Spinal cord (tissue), 10 donors: ENCODE measurements at places on chromosomes 4 and X. TPM values are rescaled to one million over a fixed set of nuclear protein-coding genes. Genes with fewer than 3 reads are reported as not detected.
A peak's percentile ranks its signal among the peaks of the same experiment; 100 is the strongest.

TGIF2LX gene
- polyA plus RNA-seq, result not detected

GLRA2 gene
- 49.6 TPM for polyA plus RNA-seq

TRPC3 gene
- 11.0 TPM for polyA plus RNA-seq

GPR119 gene
- not detected for polyA plus RNA-seq

PCDH10 gene
- 80.9 TPM for polyA plus RNA-seq

FAM9C gene
- 0.38 TPM for polyA plus RNA-seq

USP53 gene
- 17.4 TPM for polyA plus RNA-seq

RNF150 gene
- 14.3 TPM for polyA plus RNA-seq

GRCh38 chr4:11416071-11416766, 12.5 kb downstream of the HS3ST1 start:
- H3K27ac ChIP-seq, result no peak overlapping the region
- H3K4me1 ChIP-seq, result peaks cover 4% of the 10 kb centered on the region
- no peaks in the 10 kb centered on the region for H3K36me3 ChIP-seq
- no peaks in the 10 kb centered on the region for H3K27me3 ChIP-seq
- H3K4me3 ChIP-seq, result no peak overlapping the region

- no peak overlapping the region for H3K27ac ChIP-seq
- no peak for DNase-seq
- H3K4me3 ChIP-seq, result no peak overlapping the region
- H3K36me3 ChIP-seq, result no peaks in the 10 kb centered on the region
- no peaks in the 10 kb centered on the region for H3K4me1 ChIP-seq
These were observed 979.3 kb downstream of the GLUD2 start for GRCh38 chrX:122026665-122027064.

- DNase-seq, result no peak
- H3K4me3 ChIP-seq, result no peak overlapping the region
- H3K27ac ChIP-seq, result no peak overlapping the region
- no peaks in the 10 kb centered on the region for H3K4me1 ChIP-seq
These were observed 97.7 kb upstream of the ACSL4 start for GRCh38 chrX:109830704-109831206.

GRCh38 chr4:7824218-7824617, 115.4 kb downstream of the AFAP1 start:
- H3K36me3 ChIP-seq, result peaks cover 14% of the 10 kb centered on the region
- no peaks in the 10 kb centered on the region for H3K27me3 ChIP-seq
- no peak overlapping the region for H3K4me3 ChIP-seq

DNA sequence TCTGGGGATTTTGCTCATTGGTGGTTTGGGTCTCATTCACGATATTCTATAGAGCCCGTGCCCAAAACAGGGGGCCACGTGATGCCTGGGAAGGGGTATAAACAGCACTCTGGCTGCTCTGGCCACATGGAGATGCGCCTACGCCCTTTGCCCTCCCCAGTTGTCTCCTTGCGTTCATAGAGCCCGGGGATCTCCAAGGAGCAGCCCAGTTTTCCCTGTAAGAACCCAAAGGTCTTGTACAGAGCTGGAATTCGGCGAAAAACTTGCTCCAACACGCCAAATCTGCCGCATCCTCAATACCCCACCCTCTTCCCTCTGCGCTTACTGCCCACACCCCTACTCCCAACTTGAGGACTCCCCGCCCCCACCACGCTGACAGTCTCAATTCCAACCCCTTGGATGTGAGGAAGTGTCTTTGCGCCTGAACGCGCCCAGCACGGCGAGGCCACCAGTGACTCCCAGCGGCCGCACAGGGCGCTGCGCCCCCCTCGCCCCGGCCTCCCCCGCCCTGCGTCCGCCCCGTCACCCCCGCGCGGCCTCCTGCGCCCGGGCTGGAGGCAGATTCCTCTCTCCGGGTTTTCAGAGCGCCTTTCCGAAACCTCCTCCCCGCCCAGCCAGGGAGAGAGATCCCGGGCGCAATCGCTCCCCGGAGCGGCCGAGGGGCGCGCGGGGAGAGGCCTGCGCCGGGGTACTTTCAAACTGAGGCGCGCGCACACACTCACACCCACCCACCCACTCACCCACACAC, at the start of gene NHS:
TSS of gene NHS (plus strand) at position 582 of the 748 bp plus-strand sequence. CDS start 558 bp downstream, outside the sequence.
- no peaks in the 10 kb centered on the region for H3K36me3 ChIP-seq
- DNase-seq, result no peak
- peaks cover 18% of the 10 kb centered on the region for H3K4me1 ChIP-seq
- peak within 1 kb of the TSS; percentile 64 for H3K4me3 ChIP-seq
- peak within 1 kb of the TSS; percentile 40 for H3K27ac ChIP-seq

DNA sequence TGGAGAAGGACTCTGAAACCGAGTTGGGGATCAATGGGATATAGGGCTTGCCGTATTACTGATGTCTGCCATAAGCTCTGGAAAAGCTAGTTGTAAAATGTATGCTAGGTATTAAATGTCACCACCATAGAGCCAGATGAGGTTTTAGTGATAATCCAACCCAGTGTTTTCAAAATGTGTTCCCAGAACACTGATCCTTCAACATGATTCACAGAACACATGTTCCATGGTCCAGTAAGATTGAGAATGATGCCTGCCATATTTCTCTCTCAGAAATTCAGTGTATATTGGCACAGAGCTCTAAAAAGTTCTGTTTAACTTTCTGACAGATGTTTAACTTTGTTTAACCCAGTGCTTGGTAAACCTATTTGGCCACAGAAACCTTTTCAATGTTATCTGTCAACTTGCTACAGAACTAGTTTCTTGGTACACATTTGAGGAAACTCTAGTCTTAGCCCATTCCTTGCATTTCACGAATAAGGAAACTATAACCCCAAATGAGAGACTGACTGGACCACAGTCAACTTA, 160.2 kb downstream of the PALLD start:
- no peaks in the 10 kb centered on the region for H3K27me3 ChIP-seq
- H3K36me3 ChIP-seq, result no peaks in the 10 kb centered on the region

GRCh38 chrX:38347136-38347535, 5.3 kb upstream of the OTC start:
- H3K27me3 ChIP-seq, result no peaks in the 10 kb centered on the region
- H3K36me3 ChIP-seq, result no peaks in the 10 kb centered on the region
- no peak for DNase-seq
- no peak overlapping the region for H3K27ac ChIP-seq
- no peak overlapping the region for H3K4me3 ChIP-seq

DNA sequence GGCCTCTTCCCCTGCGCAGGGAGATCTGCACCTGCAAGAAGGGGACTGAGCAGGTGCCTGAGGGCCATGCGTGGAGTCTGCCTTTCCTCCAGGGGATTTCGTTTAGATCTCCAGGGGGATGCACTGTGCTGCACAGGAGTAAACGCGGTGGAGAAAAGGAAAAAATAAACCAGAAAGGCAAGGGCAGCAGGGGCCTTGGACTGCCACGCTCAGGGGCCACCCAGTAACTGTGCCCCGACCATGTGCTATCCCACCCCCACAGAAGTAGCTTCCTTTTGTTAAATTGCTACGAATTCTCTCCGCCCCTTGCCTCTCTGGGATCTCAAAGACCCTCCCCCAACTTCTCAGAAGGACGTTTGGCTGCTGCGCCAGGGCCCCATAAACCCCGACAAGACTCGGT, 17.2 kb upstream of the HMX1 start:
- no peaks in the 10 kb centered on the region for H3K36me3 ChIP-seq
- peaks cover 32% of the 10 kb centered on the region for H3K4me1 ChIP-seq
- H3K4me3 ChIP-seq, result no peak overlapping the region
- H3K27ac ChIP-seq, result no peak overlapping the region
- no peak for DNase-seq

DNA sequence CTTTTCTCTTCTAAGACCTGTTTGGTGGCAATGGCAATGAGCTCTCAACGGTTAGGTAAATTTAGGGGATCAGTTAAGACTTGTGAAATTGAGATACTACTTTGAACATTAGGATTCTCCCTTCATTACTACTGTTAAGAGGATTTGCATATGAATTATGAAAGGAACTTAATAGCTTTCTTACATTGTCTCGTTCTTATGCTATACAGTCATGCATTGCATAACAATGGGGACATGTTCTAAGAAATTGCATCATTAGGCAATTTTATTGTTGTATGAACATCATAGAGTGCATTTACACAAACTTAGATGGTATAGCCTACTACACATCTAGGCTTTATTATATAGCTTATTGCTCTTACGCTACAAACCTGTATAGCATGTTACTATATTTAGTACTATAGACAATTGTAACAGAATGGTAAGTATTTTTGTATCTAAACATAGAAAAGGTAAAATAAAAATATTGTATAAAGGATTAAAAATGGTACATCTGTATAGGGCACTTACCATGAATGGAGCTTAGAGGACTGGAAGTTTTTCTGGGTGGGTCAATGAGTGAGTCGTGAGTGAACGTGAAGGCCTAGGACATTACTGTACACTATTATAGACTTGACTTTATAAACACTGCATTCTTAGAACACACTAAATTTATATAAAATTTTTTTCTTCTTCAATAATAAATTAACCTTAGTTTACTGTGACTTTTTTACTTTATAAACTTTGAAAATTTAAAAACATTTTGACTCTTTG, 62.5 kb downstream of the PAQR3 start:
- H3K4me3 ChIP-seq, result no peak overlapping the region
- no peak for DNase-seq
- no peaks in the 10 kb centered on the region for H3K27me3 ChIP-seq
- no peaks in the 10 kb centered on the region for H3K4me1 ChIP-seq

GRCh38 chrX:13142891-13143290, 98.5 kb upstream of the FAM9C start:
- H3K4me3 ChIP-seq, result no peak overlapping the region
- no peaks in the 10 kb centered on the region for H3K36me3 ChIP-seq
- no peak overlapping the region for H3K27ac ChIP-seq
- no peaks in the 10 kb centered on the region for H3K4me1 ChIP-seq
- DNase-seq, result no peak

- peaks cover 4% of the 10 kb centered on the region for H3K27me3 ChIP-seq
- no peaks in the 10 kb centered on the region for H3K4me1 ChIP-seq
- no peak for DNase-seq
These were observed 17.0 kb downstream of the CA5B start for GRCh38 chrX:15755091-15755490.

GRCh38 chr4:42817913-42818312, 74.6 kb upstream of the GRXCR1 start:
- H3K4me1 ChIP-seq, result no peaks in the 10 kb centered on the region
- no peaks in the 10 kb centered on the region for H3K36me3 ChIP-seq
- H3K4me3 ChIP-seq, result no peak overlapping the region
- DNase-seq, result no peak
- no peak overlapping the region for H3K27ac ChIP-seq
- H3K27me3 ChIP-seq, result no peaks in the 10 kb centered on the region

DNA sequence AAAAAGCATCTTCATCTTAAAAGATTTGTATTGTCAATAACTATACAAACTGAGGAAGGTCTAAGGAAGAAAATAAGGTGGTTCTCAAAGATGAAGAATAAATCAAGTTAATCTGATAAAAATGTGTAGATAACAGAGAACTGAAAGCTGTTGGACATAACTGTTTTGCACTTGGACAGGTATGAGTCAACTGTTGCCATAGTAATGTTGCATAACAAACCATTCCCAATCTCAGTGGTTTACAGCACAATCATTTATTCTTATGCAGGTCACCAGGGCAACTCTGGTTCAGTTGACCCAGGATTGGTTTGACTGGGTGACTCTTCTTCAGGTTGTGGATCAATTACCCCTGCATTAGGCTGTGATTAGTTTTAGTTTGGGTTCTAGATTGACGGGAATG, 2197.7 kb downstream of the ARAP2 start:
- DNase-seq, result no peak
- H3K4me1 ChIP-seq, result no peaks in the 10 kb centered on the region
- H3K27ac ChIP-seq, result no peak overlapping the region
- H3K4me3 ChIP-seq, result no peak overlapping the region
- H3K27me3 ChIP-seq, result no peaks in the 10 kb centered on the region

- no peaks in the 10 kb centered on the region for H3K36me3 ChIP-seq
- no peaks in the 10 kb centered on the region for H3K27me3 ChIP-seq
- H3K27ac ChIP-seq, result no peak overlapping the region
- H3K4me1 ChIP-seq, result no peaks in the 10 kb centered on the region
- no peak for DNase-seq
These were observed 755.4 kb downstream of the SH3BGRL start for GRCh38 chrX:81957318-81957717.

DNA sequence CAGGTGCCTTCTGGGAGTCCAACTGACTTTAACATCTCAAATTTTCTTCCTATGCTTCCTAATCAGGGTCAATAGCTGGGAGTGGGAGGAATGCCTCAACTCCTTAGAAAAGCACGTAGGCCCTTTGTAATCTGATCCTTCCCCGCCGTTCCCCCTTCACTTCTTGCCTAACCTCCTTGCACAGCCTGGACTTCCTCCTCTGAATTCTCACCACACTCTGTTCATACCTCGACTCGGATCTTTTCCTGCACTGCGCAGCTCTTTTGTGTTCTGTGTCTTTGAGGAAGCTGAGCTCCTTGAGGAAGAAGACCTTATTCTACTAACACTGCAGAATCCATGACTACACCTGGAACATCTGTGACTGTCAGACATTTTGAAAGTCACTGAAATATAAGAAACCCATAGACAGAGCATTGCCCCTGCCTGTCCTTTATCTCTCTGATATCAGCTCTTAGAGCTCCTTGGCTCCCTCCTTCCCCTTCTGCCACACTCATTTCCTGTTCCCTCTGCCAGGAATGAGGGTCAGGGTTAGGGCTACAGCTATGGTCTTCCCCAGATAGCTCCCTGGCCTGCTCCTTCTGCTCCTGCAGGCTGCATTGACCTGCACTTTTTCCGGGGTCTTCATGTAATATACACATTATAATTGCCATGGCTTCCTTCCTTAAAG, 140.2 kb upstream of the LDB2 start:
- no peaks in the 10 kb centered on the region for H3K36me3 ChIP-seq
- no peak for DNase-seq
- H3K27ac ChIP-seq, result no peak overlapping the region
- H3K27me3 ChIP-seq, result no peaks in the 10 kb centered on the region
- no peak overlapping the region for H3K4me3 ChIP-seq

GRCh38 chr4:102163404-102164140, 181.7 kb downstream of the SLC39A8 start:
- no peak for DNase-seq
- H3K36me3 ChIP-seq, result no peaks in the 10 kb centered on the region
- H3K4me1 ChIP-seq, result peaks cover 2% of the 10 kb centered on the region
- no peak overlapping the region for H3K27ac ChIP-seq
- no peaks in the 10 kb centered on the region for H3K27me3 ChIP-seq
